Renal pelvis (tissue), 12 donors: ENCODE measurements at places on chromosomes 6 and 20. TPM values are rescaled to one million over a fixed set of nuclear protein-coding genes. Genes with fewer than 3 reads are reported as not detected.

GRCh38 chr6:106974336-106974998 lies at the start of gene CD24:
CD24 (minus strand) TSS chr6:106974729; CDS start chr6:106974646, 83 bp downstream.
- DNase-seq = peak; percentile 71

DNA sequence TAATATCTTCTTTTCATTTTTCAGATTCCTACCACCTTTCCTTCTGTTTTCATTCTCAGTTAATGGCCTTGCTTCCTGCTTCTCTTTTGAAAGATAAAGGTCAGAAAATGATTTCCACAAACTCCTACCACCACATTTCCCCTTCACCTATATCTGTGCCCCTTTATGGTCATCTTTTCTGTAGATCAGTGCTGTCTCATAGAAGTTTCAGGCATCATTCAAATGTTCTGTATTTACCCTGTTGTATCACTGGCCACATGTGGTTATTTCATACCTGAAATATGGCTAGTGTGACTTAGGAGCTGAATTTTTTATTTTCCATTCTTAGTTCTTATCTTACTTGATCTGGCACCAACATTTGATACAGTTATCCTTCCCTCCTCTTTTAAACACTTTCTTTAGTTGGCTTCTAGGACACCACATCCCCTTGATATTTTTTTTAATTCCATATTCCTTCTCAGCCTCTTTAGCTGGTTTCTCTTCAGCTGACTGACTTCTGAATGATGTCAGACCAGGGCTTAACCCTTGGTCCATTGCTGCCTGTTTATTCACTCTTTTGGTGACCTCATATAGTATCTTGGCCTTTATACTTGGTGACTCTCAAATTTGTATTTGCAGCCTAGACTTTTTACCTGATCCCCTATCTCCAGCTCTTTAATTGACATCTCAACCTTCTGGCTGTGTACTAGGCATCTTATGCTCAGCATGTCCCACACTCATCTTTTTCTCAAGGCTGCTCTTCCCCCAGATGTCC lies 81.0 kb downstream of the ATRN start:
- DNase-seq = no peak

GRCh38 chr20:58448958-58449357 lies 59.9 kb downstream of the VAPB start:
- no peak for DNase-seq

GRCh38 chr6:154306696-154307095 lies 49.9 kb downstream of the IPCEF1 start:
- no peak for DNase-seq

GRCh38 chr6:41257369-41258195 lies 28.9 kb downstream of the TREM1 start:
- DNase-seq = peak; percentile 91

DNA sequence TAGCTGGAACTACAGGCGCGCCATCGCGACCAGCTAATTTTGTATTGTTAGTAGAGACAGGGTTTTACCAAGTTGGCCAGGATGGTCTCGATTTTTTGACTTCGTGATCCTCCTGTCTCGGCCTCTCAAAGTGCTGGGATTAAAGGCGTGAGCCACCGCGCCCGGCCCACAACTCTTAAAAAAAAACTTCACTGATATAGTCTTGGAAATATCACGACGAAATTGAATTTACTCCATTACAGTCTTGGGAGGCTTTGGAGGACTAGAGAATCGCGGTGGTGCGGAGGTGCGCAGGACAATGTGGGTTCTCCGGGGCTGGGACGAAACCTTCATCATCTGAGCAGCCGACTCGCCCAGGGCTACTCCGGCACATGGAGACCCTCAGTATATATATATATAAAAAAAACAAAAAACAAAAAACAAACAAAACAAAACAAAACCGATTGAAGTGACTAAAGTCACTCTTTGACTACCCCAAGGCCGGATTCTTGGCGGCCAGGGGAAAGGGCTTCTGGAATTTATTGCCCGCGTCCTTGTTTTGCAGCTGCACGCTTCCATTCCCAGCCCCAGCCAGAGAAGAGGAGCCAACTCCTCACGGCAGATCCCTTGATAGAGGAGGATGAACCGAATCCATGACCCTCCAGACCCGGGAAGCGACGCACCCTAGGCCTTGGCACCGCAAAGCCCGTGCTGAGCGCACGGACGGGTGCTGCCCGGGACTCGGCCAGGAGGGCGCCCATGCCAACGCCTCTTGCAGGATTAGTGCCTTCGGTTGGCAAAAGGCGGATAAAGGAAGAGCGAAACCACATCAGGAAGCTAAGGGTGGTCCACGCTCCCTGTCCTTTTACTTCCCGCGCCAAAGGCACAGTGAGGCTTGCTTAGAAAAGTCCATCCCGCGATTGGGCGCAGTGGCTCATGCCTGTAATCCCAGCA lies 1.7 kb upstream of the GCM2 start:
- no peak for DNase-seq

GRCh38 chr6:110592765-110593164 lies 116.4 kb upstream of the SLC22A16 start:
- no peak for DNase-seq

DNA sequence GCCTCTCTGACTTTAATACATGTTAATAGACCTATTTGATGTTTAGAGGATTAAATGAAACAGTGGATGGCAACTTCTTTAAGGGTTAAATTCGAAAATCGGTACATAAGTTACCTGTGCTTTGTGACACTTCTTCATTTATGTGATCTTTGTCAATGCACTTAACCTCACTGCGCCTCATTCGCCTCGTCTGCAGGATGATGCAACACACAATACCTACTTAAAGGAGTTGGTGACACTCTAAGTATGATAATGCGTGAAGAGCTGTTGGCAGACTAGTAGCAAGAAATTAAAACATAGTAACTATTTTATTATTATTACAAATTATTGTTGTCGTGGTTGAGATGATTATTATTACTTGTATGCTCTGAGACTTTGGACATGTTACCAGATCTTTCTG lies 92.8 kb downstream of the TSHZ2 start:
- no peak for DNase-seq

DNA sequence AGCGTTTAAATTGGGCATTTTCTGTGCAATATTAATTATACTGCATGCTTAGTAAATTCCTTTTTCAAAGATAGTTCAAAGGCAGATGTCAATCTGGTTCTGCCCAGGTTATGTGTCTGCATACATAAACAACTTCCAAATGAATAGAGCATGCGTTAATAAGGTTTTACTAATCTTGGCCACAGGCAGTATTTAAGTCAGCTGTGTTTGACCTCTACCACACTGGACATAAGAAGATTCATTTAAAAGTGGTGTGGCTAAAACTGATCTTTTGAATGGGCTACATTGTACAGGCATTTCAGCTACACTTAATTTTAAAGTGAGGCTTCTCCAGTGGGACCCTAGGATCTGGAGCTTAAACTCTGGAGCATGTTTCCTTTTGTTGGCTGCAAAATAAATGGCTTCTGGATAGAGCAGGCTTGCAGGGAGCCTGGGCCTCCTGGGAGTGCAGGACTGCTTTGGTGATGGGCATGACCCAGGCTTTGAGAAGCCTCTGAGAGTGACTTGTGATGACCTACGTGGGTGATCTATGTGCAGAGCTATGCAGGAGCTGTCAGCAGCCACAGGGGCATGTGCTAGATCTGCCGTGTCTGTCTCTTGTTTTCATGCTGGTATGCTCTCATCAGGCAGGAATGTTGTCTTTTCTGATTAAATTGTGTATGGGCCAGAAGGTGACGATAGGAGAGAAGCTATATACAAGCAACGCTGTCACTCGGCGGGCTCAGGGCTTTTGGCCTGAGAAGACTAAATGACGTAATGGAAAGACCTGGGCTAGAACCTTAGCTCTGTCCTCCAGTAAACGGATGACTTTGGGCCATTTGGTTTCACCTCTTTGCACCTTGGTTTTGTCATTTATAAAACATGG lies 331.2 kb downstream of the QKI start:
- peak; percentile 37 for DNase-seq

- DNase-seq = peak; percentile 45
Observed at GRCh38 chr6:22363714-22364239, 66.9 kb upstream of the PRL start.

DNA sequence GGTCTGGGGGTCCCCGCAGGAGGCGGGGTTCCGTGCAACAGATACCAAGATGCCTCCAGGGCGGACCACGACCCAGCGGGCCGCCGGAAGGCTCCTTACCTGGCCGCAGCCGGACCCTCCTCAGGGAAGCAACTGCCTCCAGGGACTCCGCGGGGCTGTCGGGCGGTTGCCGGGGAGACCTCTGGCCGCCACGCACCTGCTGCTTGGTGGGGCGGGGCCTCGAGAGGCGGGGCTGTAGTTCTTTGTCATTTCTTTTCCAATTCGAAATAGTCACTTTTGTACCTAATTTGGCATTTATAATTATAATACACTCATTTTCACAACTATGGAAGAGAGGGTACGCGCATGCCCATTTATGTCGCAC lies 647 bp downstream of the AK9 start:
- DNase-seq = peak; percentile 50

DNA sequence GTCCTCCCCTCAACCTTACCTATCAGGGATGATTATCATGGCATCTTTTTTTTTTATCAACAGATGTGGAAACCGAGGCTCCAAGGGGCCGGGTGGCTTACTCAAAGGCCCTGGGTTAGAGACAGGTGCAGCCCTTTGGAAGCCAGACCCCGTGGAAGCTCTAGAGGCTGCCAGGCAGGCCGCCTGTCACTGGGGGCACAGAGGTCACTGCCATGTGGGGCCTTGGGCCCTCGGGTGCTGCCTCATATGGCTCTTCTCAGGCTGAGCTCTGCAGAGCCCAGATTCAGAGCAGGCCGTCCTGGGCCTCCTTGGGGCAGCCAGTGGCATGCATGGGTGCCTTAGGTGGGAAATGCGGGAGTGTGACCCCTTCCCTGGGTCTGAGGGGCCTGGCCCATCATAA lies 136.3 kb downstream of the PHACTR3 start:
- no peak for DNase-seq

Gene HLA-DQB1
- 8.1 TPM for polyA plus RNA-seq

Gene HEY2
- 7.2 TPM for polyA plus RNA-seq

Gene EYA4
- 10.2 TPM for polyA plus RNA-seq

Gene HTR1E
- 0.60 TPM for polyA plus RNA-seq

Gene FAM209B
- polyA plus RNA-seq = 0.48 TPM

Gene HCK
- 2.0 TPM for polyA plus RNA-seq
